ENCODE measurements at places on chromosomes 7 and 10.

DNA sequence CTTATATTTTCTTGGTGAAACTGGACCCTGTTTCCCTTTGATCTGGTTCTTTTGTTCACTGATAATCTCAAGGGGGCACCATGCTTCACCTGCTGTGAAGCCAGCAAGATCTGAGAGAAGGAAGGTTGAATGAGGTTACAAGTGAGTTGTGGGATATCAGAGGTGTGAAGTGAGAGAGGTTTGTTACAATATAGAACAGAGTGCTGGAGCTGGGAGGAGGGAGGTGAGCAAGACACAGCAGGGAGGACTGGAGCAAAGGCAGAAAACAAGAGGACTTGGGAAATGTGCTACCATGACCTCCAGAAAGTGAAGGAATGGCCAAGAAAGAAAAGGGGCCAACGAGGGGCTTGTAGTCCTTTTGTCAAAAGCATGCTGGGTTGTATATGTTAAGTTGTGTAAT lies 156.6 kb downstream of the LRMDA start:
- DNase-seq: no peak

DNA sequence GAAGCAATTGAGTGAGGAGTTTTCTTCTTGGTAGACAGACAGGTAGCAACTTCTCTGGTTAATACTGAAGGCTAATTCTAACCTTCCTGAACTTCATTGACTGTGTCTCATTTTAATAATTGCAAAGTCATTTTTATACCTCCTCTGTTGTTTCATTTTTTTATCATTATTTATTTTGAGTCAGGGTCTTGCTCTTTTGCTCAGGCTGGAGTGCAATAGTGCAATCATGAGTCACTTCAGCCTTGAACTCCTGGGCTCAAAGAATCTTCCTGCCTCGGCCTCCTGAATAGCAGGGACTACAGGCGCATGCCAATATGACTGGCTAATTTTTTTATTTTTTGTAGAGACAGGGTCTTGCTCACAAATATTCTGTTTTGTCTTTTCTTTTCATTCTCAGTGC lies 45.4 kb downstream of the APBB1IP start:
- DNase-seq: no peak

- no peak for DNase-seq
These were observed 48.3 kb downstream of the CSTF2T start for GRCh38 chr10:51651063-51651462.

DNA sequence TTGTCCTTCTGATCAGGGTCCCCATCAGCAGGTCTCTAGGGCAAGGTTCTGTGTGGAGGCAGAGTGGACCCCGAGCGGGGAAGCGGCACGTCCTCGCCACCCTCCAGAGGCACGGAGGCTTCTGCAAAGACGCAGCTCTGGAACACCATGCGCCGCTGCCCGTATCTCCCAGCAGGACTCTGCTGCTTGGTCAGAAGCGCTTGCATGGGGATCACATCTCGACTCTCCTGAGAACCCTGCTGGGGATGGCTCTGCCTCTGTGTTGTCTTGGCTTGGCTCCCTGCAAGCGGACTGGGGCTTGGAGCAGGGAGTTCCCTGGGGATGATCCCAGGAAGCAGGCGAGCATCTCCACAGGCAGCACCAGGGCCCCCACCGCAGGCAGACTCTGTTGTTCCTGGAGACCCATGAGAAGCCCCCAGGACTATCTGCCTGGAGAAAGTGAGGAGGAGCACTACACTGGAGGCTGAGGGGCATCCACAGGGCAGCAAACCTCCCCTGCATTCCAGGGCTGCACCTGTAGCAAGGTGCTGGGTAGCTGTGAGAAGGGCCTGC lies 520.5 kb downstream of the GLRX3 start:
- no peak for DNase-seq

DNA sequence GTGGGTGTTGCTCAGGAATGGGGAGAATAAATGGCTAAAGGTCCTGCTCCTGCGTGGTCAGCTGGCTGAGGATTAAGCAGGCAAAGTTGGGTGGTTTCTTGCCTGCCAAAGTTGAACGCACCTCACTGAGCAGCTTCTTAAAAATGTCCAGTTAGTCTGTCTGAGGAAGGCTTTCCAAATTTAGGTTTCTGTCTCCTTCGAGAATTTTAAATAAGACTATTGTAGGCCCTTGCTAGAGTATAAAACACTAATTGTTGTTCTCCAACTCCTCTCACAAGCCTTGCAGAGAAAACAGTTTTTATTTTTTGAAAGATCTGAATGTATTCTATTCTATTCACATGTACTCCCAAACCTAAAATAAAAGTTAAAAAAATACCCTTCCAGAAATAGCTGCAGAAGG lies 122.0 kb upstream of the LAMB4 start:
- DNase-seq: no peak

DNA sequence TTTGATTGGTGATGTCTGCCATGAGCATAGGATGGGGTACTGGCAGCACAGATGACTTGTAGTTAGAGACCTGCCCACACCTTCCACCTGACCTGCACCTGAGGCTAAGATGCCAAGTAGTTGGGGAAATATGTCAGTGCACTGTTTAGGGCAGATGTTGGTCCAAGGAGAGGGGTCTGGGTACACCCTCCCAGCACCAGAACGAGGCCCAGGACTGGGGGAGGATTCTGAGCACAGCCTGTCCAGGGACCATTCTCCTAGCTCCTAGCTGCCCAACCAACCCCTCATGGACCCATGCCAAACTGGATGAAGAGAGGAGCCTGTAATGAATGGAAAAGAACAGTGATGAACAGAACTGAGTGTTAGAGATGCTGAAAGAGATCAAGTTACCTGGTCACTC lies 28.0 kb downstream of the FRMPD2 start:
- DNase-seq: no peak

DNA sequence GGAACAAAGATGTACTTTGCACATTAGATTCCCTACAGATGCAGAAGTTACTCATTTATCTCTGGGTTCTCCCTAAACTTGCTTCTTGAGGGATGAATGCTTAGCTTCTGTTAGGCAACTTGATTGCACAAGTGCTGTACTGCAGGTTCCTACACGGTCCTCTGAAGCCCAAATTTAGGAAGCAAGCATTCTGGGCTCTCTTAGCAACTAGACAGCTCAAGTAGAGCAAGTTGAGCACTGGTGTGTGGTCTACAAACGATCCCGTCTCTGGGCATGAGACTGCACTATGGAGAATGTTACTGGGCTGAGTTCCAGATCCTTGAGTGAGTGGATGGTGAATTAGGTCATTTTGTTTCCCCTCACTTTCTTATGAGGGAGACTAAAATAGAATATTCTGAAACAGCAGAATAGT lies 14.3 kb downstream of the SEMA3D start:
- DNase-seq: no peak

GRCh38 chr7:84060760-84061261 lies 133.8 kb downstream of the SEMA3A start:
- DNase-seq: no peak

- no peak for DNase-seq
These were observed 339.0 kb downstream of the RNLS start for GRCh38 chr10:88243836-88244730.

- DNase-seq: no peak
These were observed 133.8 kb downstream of the TCERG1L start for GRCh38 chr10:131177431-131178327.

DNA sequence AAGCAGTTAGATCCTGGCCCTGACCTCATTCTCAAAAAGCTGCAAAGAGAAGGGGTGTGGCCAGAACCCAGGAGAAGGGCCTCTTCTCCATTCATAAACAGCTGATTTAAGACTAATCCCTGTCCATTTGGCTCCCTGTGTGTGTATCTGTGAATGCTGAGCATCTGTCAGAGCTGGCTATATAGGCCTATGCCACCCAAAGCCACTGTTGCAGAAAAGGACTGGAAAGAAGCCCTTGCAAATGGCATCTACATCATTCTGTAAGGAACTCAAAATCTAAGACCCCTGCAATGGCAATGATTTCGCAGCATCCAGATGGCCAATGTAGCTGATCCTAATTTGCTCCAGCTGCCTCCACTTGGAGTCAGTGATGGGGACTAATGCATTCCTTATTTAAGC lies 384.5 kb downstream of the KCNMA1 start:
- no peak for DNase-seq

- DNase-seq: no peak
These were observed at the start of gene PTPRZ1 for GRCh38 chr7:121872831-121873288. TSS of gene PTPRZ1 (plus strand) at chr7:121873161. CDS start at chr7:121873500, 339 bp downstream.

GRCh38 chr10:110563132-110563531 lies 4.4 kb upstream of the SMC3 start:
- DNase-seq: no peak

- DNase-seq: no peak
These were observed 101.9 kb downstream of the MICU1 start for GRCh38 chr10:72523932-72524396.

DNA sequence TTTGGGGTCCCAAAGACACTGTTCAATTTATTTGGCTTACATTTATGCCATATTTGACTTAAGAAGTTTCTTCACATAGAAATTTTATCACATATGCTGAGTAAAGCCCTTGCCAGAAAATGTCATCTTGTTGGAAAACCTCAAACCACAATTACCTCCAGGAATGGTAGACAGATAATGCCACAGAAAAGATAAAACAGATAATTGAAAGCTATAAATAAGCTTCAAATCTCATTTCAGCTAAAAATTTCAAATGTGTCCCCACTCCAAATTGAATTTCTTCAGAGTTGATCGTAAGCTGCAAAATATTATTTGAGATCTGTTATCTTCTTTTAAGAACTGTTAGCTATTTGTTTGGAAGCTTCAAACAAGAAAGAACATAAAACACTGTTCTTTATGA lies 176.4 kb upstream of the PTN start:
- no peak for DNase-seq

- DNase-seq: no peak
These were observed 162.6 kb downstream of the FAM107B start for GRCh38 chr10:14611968-14612693.

- DNase-seq: no peak
These were observed 173.6 kb downstream of the KIAA1217 start for GRCh38 chr10:24382596-24382978.

- DNase-seq: no peak
These were observed 64.4 kb upstream of the ARID5B start for GRCh38 chr10:61836888-61837754.

GRCh38 chr7:140526214-140526613 lies 46.9 kb upstream of the MKRN1 start:
- DNase-seq: no peak

GRCh38 chr7:57179776-57180415 lies 47.7 kb upstream of the ZNF479 start:
- DNase-seq: no peak

DNA sequence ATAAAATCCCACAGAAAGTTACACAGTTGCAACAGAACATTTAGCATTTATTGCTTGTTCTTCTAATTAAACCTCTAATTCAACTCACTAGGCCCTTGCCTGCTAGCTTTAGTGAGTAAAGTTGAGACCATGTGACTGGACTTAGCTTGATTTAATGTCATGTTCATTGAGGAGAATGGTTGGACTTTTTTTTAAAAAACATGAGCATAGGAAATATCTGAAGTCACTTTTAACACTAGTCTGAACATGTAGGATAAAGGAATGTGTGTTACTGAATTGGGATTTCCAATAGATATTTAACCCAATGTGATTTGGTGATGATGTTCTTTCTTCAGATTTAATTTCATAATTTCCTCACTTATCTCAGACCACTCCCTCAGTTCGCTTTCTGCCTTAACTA lies 24.6 kb upstream of the GLCCI1 start:
- DNase-seq: no peak

DNA sequence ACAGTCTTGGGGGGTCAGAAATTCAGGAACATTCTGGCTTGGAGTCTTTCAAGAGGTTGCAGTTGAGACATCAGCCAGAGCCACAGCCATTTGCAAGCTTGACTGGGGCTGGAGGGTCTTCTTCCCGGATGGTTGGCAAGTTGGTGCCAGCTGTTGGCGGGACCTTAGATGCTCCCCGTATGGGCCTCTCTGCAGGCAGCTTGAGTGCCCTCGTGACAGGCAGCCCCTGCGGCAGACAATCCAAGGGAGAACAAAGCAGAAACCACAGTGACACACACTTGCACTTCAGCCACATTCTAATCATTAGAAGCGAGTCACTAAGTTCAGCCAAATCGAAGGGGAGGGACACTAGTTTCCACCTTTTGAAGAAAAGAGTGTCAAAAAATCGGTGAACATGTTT lies 59.4 kb upstream of the MXI1 start:
- DNase-seq: no peak

DNA sequence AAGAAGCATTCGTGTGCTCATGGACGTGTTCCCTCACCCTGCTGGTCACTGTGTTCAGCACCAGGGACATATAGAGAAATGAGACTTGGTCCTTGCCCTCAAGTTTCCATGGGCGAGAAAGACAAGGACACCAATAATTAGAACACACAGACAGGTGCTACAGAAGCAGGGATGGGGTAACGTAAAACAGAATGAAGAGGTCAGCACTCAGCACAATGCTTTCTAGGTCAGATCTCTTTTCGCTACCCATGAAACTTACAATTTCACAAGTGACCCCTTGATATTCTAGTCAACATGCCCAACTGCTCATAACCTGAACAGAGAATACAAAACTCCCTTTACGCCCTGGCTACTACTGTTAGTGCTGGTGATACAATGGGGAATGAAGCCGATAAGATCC lies 6.0 kb upstream of the ANK3 start:
- no peak for DNase-seq

- DNase-seq: no peak
These were observed 125.7 kb upstream of the ZNF438 start for GRCh38 chr10:31157123-31158010.

- no peak for DNase-seq
These were observed 50.0 kb downstream of the AMZ1 start for GRCh38 chr7:2737771-2738540.

DNA sequence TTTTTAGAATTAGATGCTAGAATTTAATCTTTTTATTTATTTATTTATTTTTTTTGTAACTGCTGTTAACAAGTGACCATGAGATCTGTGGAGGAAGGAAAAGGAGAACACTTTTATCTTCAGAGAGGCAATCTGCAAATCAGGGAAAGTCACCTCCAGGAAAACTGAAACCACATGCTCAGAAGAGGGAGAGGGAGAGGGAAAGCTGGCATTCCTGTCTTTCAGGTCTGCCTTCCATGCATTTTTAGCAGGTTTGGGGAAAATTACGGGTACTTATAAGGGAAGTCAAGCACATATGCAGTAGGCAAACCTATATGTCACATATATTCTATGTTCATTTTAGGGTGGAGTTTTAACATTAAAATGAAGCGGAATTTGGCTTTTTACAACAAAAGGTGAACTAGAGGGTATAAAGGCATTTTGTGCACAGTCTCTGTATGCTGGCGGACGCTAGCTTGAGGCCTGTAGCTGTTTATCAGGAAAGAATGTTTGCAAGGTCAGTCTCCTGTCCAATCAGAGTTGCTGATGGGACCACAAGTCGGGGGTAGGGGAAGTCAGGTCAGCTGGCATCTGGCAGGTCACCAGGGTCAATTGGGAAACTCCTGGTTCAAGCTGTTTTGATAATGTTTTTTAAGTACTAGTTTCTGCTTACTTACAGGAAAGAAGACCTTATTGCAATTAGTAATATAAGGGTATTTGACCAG lies 333.5 kb downstream of the GPR158 start:
- DNase-seq: no peak
